ENCODE measurements at places on chromosomes 13 and 19.

DNA sequence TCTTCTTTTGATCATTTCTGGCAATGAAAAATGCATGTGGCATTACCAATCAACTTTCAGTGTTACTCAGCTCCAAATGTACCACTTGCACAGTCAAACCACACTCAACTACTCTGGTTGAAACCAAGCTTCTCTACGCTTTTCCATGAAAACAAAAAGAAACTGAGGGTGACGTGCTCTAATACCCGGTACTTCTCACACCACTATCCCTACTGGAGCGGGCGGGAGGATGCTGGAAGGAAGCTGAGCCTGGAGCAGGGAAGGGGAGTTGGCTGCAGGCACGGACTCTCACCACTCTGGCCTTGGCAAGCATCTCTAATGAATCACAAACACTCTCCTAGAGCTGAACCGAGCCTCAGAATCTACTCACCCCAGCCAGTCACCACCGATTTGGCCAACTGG lies 48.2 kb downstream of the STK24 start:
- no peak for DNase-seq

DNA sequence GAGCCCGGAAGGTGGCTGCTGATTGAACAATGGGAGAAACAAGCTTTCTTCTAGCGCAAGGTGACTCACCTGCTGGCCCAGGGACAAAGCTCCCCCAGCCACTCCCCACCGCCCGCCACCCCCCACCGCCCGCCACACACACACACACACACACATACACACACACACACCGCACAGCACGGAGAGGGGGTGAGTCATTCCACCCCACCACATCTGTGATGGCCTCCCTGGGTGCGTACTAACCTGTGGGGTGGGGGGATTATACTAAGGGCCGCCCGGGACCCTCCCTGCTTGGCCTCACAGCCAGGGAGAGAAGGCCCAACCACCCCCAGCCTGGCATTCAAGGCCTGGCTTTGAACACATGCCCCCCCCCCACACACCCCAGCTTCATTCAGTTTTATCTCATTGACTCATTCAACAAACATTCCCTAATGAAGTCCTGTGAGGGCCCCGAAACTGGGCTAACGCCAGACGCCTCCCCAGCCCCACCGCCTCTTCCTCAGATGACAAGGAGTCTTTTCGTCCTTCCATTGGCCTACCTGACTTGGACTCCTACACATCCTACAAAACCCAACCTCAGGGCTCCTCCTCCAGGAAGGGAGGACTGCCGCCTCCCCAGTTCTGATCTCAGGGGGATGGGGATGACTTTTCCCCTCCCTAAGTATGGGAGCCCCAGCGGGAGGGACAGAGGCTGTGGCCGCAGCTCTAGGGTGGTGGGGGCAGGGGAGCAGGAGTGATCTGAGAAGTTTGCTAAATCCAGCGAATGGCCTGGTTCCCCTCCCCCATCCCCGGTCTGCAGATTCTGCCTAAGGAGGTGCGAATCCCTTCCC lies 5.8 kb upstream of the ONECUT3 start:
- DNase-seq: no peak

DNA sequence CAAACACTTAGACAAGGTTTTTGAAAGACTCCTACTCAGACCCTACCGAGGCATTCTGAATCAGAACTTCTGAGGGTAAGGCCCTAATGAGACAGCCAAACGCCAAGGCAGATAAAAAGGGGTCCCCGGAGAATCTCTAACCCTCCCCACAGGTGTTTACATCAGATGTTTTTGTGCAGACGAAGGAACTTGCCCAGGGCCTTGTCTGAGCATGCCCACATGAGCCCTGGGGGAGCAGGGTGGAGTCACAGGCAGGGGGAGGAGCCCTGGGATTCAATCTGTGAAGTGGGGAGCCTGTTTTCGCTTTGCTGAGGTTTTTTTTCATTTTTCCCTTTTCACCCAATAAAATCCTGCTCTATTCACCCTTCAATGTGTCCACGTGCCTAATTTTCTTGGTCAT lies 61.6 kb upstream of the MED4 start:
- no peak for DNase-seq

- no peak for DNase-seq
Measured at GRCh38 chr19:35774274-35775045, 904 bp upstream of the ARHGAP33 start.

DNA sequence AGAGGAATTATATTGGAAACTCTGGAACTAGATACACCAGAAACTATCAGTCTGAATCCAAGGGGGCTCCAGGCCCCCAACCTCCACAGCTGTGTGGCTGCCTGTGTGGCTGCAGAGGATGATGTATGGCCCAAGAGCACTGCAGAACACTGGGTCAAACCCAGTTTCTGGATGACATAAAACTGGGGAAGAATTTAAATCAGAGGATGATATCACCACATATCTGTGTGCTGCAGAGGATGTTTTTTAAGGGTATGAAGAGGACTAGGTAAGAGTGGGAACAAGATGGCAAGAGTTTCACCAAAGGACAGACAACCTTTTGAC lies 226.4 kb downstream of the SUCLA2 start:
- DNase-seq: no peak

DNA sequence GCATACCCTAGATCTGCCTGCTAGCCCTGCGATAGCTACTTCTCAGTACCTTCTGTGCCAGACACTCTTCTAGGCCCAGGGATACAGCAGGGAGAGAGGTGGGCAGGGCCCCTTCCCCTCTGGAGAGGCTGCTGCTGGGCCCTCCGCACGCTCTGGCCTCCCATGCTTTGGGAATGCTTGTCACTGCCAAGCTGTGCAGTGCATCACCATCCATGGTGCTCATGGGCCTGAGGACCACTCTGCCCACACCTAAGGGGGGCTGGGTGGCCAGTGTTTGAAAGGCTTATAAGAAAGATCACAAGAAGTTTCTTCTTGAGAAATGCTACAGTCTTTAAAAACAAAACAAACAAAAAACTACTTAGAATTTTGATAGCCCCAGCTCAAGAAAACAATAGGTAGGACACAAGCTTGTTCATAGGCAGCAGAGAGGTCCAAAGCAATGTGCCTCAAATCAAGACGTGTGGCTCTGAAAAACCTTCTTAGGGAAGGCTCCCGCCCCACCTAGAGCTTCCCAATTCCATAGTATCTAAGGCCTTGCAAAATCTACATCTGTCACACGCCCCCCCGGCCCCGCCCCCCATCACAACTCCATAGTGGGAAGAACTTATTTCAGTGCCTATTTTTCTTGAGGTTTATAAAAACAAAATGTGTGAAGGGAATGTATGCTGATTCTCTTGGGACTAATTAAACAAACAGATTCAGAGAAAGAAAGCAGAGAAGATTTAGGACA lies 145.8 kb downstream of the TM9SF2 start:
- no peak for DNase-seq

DNA sequence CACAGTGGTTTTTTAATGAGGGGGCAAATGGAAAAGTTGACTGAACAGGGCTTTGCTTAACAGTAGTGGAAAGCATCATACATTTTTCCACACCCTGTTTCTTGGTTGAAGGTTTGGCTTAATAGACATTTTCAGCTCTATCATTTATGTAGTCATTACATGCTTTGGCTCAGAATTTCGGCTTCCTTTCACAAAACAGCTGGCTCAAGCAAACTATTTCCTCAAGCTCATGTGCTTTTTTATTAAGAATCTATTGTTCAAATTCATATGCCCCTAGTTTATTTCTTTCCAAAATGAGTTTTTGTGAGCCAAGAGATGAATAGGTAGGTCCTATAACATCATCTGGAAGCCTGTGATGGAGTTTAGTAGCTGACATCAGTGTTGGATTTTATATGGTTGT lies 113.8 kb downstream of the SLITRK6 start:
- no peak for DNase-seq

- DNase-seq: no peak
Measured at GRCh38 chr19:50851620-50852019, 3.1 kb upstream of the KLK3 start.

DNA sequence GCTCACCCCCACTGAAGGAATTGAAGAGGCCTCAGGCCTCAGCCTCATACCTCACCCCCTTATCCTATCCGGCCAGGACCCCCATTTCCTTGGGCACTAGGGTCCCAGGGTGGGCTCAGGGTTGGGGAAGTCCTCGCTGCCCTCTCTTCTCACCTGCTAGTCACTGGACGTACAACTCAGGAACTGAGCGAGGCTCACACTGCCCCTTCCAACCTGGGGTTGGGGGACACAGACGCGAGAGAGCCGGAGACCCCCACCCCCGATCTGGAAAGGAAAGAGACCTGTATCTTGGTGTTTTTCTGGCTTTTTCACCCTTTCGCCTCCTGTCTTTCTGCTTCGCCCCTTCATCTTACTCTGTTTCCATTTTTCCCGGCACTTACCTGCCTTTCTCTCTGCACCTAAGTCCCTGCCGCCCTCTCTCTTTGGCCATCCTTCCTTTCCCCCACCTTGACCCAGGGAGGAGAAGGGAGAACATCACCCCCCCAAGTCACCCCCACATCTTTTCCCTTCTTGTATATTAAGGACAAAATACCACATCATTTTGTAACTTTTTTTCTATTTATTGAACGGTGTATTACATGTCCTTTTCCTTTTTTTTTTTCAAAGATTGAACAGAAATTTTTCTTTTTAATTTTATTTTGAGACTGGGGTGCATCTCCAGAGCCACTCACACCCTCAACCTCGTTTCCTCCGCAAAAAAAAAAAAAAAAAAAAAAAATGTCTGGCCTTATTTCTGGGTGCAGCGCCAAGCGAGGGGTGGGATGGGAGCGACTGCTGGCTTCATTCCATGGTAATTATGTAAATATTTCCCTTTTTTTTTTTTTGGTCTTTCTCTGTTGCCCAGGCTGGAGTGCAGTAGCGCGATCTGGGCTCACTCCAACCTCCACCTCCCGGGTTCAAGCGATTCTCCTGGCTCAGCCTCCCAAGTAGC lies 36.6 kb downstream of the ZSWIM4 start:
- no peak for DNase-seq

GRCh38 chr19:39870171-39870971 lies 24.2 kb upstream of the FBL start:
- no peak for DNase-seq

- DNase-seq: no peak
Measured at GRCh38 chr19:37770985-37771384, 8.4 kb downstream of the ZNF573 start.

- DNase-seq: no peak
Measured at GRCh38 chr19:8510589-8511115, 3.3 kb downstream of the ZNF414 start.

DNA sequence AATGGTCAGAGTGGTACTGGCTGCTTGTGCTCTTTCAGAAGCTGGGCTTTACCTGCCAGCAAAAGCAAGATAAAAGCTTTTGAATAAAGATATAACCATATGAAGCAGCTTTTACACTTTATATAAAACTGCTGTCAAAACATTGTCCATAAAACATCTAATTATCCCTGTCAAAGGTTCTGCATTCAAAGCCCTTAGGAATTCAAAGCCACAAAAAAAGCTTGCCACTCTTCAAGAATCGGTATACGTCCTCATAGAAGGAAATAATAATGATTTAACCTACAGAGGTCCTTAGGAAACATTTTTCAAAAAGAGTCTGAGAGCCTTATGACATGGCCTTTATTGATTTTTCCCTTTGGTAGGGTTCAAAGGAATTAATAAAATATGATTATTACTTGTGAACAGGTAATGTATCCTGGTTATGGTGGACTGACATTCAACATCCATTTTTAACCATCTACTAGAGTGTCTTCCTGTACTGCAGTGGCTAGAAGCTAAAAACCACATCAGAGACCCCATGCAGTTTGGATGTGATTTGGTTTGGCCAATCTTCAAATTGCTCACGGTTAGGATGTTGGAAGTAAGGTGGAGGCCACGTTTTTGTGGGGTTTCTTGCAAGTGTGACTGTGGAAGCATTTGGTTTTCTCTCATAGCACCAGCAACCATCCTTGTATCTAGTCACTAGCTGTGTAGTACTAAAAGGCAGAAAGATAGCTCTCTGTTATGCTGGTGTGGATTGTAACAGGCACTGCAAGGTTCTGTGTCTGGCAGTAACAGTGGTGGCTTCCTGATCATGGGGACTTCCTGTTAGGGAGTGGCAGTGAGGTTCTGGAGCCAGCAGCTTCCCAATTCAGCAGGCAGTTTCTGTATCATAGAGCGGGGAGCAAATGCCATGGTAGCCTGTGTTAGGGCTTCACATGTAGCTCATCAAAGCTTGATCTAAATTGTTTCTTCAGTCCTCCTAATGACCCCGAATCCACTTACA lies 441.5 kb downstream of the DIAPH3 start:
- no peak for DNase-seq
